NCI-H2029 (cell line): ENCODE measurements at places on chromosomes 1 and 21.

DNA sequence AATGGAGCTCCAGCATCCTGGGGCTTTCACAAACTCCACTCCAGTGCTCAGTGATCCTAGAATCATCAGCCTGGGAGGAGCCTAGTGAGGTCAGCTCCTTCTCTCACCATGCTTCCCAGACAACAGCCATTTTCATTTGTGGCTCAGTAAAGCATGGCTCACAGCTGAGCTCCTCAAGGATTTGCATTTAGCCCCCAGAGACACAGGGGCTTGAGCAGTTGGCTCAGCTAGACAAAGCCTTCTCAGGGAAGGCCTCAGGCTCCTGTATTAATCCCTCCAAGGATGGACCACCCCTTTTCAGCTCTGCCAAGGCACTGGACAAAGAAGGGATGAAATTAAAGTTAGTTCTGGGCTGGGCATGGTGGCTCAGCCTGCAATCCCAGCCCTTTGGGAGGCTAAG is 39.5 kb downstream of the ERI3 start:
- DNase-seq = peak; percentile 56

DNA sequence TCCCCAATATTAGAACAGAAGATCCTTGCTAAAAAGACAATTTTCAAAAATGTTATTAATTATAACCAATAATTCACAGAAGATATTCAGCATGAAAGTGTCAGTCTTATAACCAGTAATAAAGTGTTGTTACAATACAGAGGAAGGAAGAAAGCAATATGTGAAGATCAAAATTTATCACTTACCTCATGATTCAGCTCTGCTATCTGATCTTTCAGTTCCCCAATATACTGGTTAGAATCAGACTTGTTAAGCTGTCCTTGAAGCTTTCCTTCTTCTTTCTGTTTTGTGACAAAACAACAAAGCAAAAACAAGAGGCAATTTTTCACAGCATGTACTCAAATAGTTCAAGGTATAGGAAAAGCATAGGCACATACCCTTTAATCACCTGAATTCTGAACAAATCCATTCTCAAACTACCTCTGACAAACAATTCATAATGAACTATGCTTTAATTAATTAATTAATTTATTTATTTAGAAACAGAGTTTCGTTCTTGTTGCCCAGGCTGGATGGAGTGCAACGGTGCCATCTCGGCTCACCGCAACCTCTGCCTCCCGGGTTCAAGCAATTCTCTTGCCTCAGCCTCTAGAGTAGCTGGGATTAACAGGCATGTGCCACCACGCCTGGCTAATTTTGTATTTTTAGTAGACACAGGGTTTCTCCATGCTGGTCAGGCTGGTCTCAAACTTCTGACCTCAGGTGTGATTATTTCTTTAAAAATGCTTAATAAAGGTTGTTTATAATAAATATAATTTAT is 76.9 kb upstream of the GFI1 start:
- DNase-seq = no peak

GRCh38 chr1:59494145-59494833 is 197.4 kb downstream of the FGGY start:
- DNase-seq = no peak

- DNase-seq = no peak
Observed at GRCh38 chr1:12003762-12004161, 15.5 kb upstream of the MIIP start.

DNA sequence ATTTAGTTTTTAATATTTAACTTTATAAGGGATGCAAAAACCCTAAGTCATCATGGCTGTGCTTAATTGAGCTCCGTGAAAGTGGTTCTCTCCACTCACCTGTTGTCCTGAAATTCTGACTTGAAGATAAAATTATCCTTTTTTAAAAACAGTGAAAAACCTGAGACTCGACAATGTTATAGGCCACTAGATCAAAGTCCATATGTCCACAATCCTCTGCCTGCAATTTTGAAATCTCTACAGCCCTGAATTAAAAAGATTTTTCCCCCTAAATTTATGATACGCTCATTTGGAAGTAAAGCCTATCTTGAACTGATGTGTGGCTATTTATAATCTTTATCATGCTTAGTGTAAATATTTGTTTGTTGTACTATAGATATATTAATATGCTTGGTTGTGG is 18.7 kb downstream of the OSBPL9 start:
- DNase-seq = no peak

DNA sequence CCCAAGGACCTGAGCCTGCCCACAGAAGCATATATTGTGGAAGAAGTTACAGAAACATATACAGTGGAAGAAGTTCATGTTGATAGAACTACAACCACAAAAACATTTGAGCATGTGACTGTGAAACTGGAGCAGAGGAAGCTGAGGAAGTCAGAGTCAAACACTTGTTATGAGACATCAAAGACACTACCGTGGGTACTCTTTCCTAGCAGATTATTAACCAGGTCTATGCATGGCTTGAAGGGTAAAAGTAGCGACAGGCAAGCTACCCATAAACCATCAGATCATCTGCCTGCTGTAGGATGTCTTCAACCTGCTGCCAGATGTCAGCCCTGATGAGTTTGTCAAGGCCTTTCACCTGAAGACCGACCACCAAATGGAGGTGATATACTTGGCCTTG is 35.8 kb downstream of the IVNS1ABP start:
- DNase-seq = no peak

DNA sequence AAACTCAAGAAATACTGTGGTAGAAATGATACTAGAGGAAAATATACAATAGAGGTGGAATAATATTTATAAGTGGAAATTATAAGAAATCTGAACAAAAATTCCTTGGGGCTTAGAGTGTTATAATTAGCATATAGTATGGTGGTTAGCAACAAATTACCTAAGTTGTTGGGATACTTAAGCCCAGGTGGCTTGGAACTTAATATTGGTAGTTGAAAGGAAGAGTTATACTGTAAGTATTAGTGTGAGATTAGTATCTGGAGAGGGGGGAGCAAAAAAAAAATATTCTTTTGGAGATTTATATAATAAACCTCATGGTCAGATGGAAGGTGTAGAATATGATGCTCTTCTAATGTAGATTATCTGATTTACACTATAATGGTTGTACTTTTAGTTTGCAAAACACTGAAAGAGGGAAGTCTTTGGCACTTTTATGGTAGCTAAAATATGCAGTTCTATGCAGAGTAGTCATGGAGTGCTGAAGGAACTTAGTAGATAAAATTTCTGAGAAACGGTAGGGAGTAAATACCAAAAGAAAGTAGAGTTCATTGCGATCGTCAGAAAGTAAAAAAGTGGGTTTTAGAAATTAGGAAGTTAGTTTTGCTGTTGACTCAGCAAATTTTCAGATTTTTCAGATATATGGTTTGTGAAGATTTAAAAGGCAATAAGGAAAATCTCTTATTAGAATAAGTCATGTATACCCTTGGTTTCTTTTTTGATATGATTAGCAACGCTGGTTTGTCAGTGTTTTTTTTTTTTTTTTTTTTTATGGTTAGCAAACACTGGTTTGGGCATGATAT is 45.7 kb downstream of the MTF2 start:
- no peak for DNase-seq

GRCh38 chr1:16186655-16187235 is 25.7 kb downstream of the ARHGEF19 start:
- DNase-seq = no peak

DNA sequence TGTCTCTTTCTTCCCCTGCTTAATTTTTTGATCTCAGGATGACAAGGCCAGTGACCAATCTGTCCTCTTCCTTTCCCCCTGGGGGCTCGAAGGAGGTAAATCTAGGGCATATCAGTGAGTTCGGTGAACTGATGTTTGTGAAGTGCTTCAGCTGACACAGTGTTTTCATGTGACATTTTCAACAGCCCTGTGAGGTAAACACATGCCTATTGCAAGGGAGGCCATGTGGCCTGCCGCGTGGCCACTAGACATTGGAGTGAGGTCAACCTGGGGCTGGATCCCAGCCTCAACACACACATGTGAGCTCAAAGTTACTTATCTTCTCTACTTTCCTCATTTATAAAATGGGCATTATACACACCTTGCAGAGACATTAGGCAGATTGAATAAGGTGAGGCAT is 126.3 kb downstream of the PLPP3 start:
- DNase-seq = peak; percentile 39
